NCI-H2107 (cell line): ENCODE measurements at places on chromosomes 12 and 14.

- DNase-seq: no peak
Observed at GRCh38 chr12:64912516-64913255, 88.2 kb downstream of the TBC1D30 start.

- no peak for DNase-seq
Observed at GRCh38 chr12:11863478-11863906, 207.2 kb upstream of the BCL2L14 start.

- DNase-seq: no peak
Observed at GRCh38 chr12:115467531-115467930, 783.6 kb upstream of the TBX3 start.

GRCh38 chr12:30110958-30111586 is 327.3 kb upstream of the TMTC1 start:
- DNase-seq: no peak

- no peak for DNase-seq
Observed at GRCh38 chr14:53668897-53669296, 287.7 kb downstream of the BMP4 start.

- no peak for DNase-seq
Observed at GRCh38 chr12:15601210-15601800, 187.9 kb downstream of the EPS8 start.

DNA sequence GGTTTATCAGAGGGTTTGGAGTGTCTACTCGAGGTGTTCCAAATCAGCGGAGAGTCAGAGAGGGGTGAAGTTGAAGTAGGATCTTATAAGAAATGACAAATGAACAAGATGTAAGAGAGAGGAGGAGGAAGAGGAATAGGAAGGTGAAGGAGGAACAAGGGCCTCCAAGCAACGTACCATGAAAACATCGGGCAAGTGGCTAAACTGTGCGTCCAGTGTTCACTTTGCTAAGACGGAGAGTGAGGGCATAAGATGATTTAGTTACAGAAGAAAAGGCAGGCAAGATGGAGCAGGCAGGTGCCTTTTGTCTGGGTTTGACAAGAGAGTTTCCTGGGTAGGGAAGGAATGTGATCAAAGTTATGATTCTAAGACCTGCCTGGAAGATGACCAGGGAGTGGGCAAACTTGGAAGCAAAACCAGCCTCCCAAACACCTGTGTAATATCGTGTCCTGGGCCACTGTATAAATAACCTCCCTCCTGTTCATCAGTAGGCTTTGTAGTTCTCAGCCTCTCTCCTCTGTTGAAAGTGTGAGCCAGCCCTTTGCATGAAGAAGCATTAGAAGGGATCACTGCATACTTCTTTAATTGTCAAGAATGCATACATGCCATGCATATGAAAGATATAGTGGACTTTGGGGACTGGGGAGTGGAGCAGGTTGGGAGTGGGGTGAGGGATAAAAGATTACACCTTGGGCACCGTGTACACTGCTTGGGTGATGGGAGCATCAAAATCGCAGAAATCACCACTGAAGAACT is 111.4 kb downstream of the ZFP36L1 start:
- DNase-seq: no peak

- no peak for DNase-seq
Observed at GRCh38 chr14:66378712-66379505, 107.3 kb upstream of the CCDC196 start.
